ENCODE measurements at places on chromosomes 4 and X.

- DNase-seq, result no peak
Measured at GRCh38 chr4:80077639-80078038, 4.6 kb upstream of the ANTXR2 start.

DNA sequence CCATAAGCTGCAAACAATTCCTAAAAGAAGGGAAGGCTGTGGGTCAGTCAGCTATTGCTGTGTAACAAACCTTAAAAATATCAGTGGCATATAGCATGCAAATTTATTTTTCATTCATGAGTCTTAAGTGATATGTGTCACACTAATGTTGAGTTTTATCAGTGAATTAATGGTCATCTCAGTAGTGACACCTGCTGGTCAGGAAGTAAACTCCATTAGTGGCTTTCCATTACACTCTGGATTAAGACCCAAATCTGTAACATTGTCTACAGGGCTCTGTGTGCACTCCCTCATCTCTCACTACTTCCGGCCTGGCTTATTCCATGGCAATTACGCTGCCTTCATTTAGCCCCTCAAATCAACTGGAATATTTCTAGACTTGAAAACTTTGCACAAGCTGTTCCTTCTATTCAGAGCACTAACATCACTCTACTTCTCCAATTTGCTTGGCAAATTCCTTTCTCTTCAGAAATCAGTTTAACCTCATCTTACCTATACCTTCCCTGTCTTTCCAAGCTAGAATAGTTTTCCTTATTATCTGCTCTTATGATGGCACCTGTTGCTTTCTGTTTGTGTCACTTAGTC lies 217.3 kb upstream of the TAPT1 start:
- peak; percentile 36 for DNase-seq

DNA sequence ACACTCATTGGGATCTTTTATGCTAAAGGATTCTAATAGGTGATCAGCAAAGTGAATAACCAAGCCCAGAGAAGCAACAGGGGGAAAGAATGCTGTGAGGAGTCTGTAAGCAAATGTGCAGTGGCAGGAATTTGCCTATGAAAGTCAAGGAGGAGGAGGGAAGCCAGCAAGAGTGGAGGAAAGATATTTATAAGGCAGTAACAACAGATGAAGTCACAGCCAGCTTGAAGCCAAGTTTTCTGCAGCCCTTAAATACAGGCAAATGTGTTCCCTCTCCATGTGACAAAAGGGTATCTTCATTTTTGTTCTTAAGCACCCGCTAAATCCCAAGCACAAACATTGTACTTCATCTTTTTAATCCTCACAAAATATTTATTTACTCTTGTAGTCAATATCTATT lies 275.0 kb upstream of the CLNK start:
- no peak for DNase-seq

GRCh38 chr4:134888156-134888555 lies 686.6 kb upstream of the PABPC4L start:
- DNase-seq, result no peak

DNA sequence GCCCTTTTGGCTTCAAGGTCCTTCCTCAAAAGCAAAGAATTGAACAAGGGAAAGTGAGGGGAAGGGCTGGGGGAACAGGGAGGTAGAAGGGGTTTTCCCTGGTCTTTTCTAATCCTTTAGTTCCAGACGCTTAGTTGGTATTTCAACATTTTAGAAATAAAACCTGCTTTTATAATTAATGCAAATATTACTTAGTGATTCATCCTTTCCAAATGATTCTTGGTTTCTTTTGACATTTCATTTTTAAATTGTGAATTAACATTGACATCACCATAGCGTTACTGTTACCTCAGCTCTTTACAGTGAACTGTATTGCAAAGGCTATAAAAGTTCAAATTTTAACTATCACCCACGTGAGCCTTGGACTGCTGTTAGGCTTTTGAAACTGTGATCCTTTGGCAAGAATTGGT lies 20.9 kb downstream of the NFKB1 start:
- no peak for DNase-seq

DNA sequence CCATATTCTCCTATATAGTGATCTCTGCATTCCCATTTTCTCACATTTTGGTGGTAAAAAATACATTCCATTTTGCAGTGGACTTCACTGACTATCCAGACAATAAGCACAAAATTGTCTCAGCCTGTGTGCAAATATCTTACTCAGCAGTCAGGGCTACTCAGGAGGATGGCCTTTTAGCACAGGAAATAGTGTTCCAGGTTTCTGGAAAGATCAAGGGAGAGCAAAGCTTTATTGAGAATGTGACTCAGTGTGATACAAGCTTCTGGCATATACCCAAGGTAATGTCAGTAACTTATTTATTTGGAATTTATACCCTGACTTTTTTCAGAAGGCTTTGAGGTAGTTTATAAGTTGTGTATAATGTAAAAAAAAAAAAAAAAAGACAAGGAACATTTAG lies 233.4 kb downstream of the TEX13A start:
- DNase-seq, result peak; percentile 50

DNA sequence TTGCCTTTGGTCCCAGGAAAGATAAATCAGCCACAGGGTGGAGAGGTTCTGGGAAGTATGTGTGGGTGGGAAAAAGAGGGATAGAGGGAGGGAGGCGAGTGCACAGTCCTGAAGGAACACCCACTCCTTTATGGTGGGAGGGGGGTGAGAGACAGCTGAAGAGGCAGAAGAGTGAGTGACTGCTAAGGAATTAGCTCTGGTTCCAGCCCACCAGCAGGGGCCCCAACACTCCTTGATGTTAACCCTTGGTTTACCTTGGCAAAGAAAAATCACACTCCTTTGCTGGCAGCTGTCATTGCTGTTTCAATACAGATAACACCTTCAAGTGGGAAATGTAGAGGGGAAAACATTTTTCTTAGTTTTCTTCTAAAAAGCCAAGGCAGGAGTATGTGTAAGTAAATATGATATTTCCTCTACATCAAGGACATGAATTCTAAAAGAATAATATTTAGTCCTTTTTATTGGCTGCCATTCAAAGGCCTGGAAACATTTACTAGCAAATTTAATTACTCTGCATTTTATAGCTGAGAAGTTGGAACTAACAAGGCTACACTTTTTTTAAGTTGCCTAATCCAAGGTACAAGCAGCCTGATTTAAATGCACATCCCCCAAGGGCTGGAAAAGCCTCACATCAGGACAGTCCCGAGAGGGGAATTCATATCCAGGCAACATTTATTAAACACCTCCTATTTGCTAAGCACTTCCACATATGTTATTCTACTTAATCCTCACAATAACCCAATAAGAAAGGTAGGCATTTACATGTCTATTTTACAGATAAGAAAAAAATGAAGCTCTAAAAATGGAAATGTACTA lies 81.7 kb downstream of the HS6ST2 start:
- no peak for DNase-seq

- DNase-seq, result no peak
Measured at GRCh38 chr4:55440786-55441185, 45.0 kb downstream of the TMEM165 start.

GRCh38 chr4:140684314-140684713 lies 71.9 kb downstream of the TBC1D9 start:
- DNase-seq, result no peak

- no peak for DNase-seq
Measured at GRCh38 chrX:140273921-140274320, 230.9 kb downstream of the SOX3 start.

- DNase-seq, result no peak
Measured at GRCh38 chrX:31563792-31564191, 492.0 kb upstream of the FTHL17 start.

GRCh38 chr4:87353592-87353991 lies 30.9 kb upstream of the HSD17B13 start:
- DNase-seq, result peak; percentile 41

GRCh38 chr4:75895744-75896314 lies 6.4 kb downstream of the PPEF2 start:
- DNase-seq, result peak; percentile 36

GRCh38 chr4:76494243-76494642 lies 59.2 kb downstream of the SHROOM3 start:
- DNase-seq, result no peak

GRCh38 chr4:74357965-74358364 lies 7.0 kb upstream of the EREG start:
- no peak for DNase-seq

- DNase-seq, result no peak
Measured at GRCh38 chr4:165718660-165719059, 154.4 kb upstream of the TLL1 start.

- no peak for DNase-seq
Measured at GRCh38 chrX:19677121-19677520, 161.8 kb upstream of the MAP3K15 start.

- DNase-seq, result no peak
Measured at GRCh38 chr4:114056599-114056998, 77.2 kb upstream of the ARSJ start.

DNA sequence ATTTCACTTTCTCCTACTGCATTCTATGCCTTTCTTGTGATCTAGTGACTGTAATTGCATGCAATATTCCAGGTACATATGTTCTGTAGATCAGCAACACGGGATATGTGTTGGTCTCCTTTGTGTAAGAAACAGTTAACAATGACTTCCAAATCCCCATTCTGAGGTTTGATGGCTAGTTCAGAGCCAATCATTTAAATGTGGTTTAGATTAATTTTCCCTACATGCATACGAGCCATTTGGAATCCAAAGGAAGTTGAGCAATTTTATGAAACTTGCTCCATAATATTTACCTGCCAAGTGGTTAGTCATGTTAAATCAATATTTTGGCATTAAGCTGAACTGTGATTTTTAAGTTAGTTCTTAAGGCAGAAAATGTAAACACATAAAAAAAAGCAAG lies 172.8 kb upstream of the DCAF12L2 start:
- DNase-seq, result no peak
